ENCODE measurements at places on chromosomes 2 and 18.
A peak's percentile ranks its signal among the peaks of the same experiment; 100 is the strongest.

GRCh38 chr2:237262838-237263771 is 150.9 kb downstream of the COL6A3 start:
- DNase-seq, result no peak

DNA sequence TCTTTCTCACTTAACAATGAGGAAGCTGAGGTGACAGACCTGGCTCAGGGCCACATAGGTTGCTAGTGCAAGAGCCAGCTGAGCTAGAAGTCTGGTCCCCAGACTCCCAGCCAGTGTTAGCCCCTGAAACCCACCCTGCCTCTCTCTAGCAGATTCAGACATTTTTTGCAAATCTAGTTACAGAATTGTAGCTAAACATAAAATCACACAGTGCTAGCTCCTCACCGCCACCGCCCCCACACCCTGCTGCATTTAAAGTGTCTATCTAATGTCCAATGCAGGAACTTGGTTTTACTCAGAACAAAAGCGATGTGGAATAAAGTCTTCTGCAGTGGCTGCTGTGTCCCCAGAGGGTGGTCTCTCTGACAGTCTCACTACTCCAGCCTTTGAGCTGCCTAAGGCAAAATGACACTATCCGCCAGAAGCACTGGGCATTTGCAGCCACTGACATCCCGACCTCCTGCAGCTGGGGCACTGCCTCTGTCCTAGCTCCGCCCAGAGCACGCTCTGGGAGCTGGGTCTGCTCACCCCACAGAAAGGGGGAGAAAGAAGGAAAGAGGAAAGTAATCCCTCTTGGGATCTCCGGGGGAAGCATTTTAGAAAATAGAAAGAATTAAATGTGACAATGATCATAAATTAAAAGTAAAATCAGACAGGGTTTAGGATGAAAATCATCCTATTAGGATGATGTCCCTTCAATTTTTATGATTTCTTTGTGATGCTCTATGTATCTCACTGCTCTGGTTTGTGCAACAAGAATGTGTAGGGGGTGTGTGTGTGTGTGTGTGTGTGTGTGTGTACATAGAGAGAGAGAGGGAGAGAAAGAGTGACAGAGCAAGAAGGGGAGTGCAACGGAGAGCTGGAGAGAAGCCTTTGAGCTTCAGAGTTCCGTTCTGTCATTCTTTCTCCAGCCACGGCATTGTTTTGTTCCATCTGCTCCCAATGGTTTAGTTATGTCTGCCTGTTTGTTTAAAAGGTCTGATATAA is 50.5 kb upstream of the ST8SIA3 start:
- DNase-seq, result no peak

DNA sequence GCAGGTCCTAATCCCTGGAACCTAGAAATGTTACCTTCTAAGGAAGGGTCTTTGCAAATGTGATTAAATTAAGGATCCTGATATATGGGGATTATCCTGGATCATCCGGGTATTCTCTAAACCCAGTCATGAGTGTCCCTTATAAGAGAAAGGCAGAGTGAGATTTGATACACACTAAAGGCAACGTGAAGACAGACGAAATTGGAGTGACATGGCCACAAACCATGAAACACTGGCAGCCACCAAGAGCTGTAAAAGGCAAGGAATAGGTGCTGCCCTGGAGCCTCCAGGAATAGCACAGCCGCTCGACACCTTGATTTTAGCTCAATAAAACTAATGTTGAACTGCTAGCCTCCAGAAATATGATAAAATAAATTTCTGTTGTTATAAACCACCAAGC is 45.0 kb downstream of the TPGS2 start:
- no peak for DNase-seq

- DNase-seq, result no peak
Observed at GRCh38 chr2:194020155-194020554, 1636.9 kb upstream of the SLC39A10 start.

DNA sequence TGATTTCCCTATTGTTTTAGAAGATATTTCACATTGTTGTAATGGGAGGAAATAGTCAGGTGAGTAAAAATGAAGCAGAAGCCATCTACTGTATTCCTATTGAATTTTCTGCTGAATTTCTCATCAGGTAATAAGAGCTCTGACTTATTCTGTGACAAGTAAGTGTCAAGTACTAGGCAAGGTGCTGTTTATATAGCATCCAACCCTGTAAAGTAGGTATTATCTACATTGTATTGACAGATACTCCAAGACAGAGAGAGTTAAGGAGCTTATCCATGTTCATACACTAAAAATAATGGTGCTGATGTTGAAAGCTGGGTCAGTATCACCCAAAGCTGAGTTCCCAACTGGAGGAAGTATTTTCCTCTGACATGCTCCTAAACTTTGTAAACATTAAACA is 106.0 kb downstream of the KCNJ3 start:
- DNase-seq, result no peak

DNA sequence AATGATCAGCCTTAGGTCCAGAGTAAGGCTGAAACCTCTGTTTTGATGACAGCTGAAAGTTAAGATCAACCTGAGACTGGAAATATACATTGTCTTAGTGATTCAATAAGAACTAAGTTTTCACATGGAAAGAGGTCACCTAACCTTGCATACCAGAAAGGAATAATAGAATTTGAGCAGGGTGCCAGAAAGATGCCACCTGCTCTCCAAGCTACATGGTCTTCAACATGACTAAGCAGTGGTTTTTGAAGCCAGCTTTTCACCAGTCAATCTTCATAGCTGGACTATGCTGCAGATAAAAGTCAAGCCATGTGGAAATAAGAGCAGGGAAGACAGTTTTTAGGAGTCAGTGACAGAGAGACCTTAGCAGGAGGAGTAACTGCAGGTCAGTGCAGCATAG is 589.4 kb upstream of the SYT4 start:
- no peak for DNase-seq

- no peak for DNase-seq
Observed at GRCh38 chr2:213010106-213010779, 141.2 kb downstream of the IKZF2 start.

DNA sequence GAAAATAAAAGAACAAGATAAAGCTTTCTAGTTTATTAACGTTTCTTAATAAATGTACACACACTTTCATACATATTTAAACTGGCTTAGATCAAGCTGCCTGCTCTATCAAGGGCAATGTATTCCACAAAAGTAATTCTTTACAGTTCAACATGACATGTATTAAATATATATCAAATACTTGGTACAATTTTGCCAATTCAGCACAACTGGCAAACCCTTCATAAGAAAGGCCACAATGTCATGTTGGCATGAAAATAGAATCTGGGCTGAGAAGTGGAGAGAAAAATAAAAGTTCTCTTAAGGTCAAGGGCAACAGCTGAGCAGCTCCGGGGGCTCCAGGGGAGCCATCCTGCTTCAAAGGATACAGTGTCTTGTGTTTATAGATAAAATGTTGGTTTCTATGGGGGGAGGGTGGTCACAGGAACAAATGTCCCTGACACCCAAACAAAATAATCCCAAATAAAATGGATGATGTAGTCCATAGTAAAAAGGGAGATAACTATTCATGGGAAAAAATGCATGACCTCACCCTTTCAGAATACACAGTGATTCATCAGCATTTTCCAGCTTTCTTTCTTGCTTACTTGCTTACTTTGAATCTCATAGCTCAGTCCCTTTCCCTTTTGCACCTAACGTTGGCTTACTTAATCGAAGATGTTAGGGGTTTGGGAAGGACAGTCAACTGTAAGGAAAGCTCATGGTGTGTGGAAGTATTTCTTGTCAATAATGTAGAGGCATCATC is 494.9 kb downstream of the NYAP2 start:
- DNase-seq, result no peak

- peak; percentile 84 for DNase-seq
Observed at GRCh38 chr2:227817850-227818674, 4.4 kb downstream of the CCL20 start.

- peak; percentile 18 for DNase-seq
Observed at GRCh38 chr2:215746226-215746886, 267.0 kb downstream of the MREG start.

GRCh38 chr18:341102-341501 is 73.3 kb upstream of the THOC1 start:
- DNase-seq, result no peak

DNA sequence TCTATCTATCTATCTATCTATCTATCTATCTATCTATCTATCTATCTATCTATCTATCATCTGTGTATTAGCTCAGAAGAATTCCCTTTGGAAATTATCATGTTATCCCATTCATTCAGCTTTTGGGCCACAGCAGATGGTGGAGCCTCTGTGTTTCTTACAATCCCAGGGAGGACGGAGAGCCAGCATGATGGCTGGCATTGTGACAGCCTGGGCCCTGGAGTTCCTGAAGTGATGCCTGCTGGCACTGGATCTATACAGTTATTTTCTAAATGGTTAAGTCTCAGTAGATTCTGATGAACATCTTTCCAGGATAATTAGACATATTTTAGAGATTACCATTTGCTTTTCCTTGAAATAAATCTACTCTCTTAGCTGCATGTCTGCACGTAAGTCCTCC is 385.4 kb upstream of the NXPH2 start:
- DNase-seq, result no peak

DNA sequence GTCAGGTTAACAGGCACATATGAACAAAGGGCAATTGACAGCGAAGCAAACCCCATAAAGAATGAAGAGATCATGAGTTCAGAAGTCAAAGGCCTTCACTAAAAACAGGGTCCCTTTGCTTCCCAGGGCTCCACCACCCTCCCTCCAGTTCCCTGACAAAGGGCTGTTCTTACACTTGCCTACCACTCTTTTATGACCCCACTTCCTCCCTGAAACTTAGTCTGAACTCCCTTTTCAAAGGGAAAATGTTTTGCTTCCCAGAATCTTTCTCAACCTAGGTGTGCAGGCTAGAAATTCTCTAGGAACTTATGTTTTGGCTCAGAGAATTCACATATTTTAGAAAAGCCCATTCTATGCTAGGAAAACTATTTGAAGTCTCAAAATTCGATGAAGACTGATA is 86.0 kb upstream of the ITGA4 start:
- no peak for DNase-seq

DNA sequence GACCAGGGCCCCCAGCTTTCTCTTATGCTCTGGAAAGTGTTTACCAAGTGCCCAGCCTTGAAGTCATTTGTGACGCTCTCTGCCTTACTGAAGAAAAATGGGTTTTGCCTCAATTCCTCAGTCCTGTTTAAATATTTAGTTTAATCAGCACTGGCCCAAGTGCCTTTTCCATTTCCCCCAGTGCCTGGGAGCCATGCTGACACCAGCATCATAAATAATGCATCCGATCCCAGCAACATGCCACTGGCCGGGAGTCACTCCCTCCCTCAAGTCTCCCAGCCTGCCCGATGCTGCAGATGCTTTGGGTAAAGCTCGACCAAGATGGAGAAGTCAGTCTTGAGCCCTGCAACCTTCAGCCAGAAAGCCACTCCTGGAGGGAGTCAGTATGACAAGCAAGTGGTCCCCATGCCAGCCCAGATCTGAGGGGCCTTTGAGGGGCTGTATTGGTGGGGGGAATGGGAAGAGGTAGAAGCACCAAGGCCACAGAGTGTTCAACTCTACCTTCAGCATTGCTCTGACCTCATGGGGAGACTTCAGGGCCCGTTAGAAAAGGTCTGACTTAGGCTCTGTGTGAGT is 12.0 kb upstream of the MTA3 start:
- DNase-seq, result no peak

DNA sequence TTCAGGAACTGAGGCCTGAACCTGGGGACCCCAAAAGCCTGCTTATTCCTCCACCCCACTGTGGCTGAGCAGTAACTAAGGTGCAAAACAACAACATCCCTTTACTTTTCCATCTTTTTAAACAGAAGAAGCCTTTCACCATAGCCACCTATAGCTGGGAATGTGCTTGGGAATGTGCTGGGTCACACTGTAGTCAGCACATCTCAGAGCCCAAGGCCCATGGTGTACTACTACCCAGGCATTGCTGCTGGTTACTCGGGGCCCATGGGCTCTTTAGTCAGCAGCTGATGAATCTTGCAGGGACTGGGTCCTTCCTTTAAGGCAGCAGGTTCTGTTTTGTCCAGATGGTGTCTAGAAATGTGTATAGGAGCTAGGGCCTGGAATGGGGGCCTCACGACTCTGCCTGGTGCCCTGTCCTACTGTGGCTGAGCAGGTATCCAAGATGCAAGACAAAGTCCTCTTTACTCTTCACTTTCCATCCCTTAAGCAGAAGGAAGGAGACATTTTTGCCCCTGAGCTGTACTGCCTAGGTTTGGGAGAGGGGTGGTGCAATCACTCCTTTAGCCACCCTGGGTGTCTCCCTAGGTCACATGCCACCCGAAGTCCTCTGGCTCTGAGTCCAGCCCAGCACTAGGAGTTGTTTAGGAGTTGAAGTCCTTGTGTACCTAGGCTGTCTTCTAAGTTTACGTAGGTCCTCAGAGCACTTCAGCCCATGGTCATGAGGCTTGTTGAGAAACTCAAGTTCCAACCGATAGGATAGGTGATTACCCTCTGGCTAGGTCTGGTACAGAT is 70.1 kb downstream of the OXER1 start:
- no peak for DNase-seq

DNA sequence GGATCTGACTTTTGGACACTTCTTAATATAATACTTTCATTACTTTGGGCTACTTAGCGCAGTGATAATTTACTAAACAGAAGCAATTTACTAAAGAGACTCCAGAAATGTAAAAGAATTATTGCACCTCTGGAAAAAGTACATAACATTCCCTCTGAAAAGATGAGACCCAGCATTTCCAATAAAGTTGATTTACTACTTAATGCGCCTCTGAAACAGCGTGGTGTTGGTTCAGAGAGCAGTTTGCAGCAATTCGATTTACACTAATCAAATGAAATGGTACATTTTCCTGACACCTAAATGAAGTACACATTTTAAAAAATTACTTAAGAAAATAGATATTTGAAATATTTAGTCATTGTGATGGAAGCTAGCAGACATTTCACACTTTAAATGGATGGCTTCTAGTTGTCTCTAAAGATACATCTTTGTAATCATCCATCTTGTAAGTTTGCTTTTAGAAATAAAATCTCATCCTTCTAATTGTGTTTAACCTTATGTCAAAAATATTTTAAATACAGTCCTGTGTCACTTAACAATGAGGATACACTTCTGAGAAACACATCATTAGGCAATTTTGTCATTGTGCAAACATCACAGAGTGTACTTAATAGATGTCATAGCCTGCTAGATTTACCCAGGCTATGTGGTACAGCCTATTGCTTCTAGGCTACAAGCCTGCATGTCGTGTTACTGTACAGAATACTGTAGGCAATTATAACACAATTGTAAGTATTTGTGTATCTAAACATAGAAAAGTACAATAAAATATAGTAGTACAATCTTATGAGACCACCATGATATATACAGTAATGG is 284.6 kb upstream of the UBE2E3 start:
- DNase-seq, result no peak

GRCh38 chr2:216339456-216340279 is 32.6 kb downstream of the MARCHF4 start:
- DNase-seq, result no peak

- DNase-seq, result no peak
Observed at GRCh38 chr2:4684921-4685320, 981.5 kb downstream of the DCDC2C start.

GRCh38 chr2:950080-950966 is at the start of gene SNTG2:
SNTG2 (plus strand) TSS chr2:950849; CDS start chr2:950997, 148 bp downstream.
- peak; percentile 78 for DNase-seq

GRCh38 chr2:235187806-235188205 is 236.0 kb downstream of the SH3BP4 start:
- no peak for DNase-seq

GRCh38 chr2:165745916-165746315 is 48.1 kb downstream of the GALNT3 start:
- no peak for DNase-seq

Data from stimulated activated naive CD8-positive, alpha-beta T cell treated with anti-CD3 and anti-CD28 coated beads, Interleukin-15, Interleukin-2, amounts not matched to agents 100 U/mL and 50 U/mL, for 24 hours (primary cell).